ENCODE measurements at places on chromosomes 2 and 18.

GRCh38 chr2:148968776-148969319 lies 69.7 kb upstream of the LYPD6B start:
- no peak for DNase-seq

DNA sequence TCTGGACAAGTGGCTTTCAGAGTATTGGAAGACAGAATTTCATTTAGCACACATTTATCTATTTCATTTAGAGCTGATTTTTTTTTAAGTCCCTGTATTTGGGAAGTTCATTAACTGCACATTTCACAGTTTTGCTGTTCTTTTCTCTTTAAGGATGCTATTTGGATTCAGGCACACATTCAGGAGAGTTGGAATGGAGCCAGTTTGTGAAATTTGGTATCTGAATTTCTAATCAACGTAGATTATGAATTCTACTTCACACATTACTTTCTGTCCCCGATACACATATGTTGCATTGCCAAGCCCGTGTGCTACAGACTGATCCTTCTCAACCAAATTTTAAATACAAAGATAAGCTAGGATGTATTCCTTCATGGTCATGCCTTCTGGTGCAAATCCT lies 503.9 kb downstream of the IRS1 start:
- DNase-seq: no peak

- DNase-seq: no peak
These were observed 1311.0 kb upstream of the FAM98A start for GRCh38 chr2:34909992-34910705.

- no peak for DNase-seq
These were observed 80.2 kb downstream of the MREG start for GRCh38 chr2:215933151-215933550.
